ENCODE measurements at places on chromosomes 1 and 21.
A peak's percentile ranks its signal among the peaks of the same experiment; 100 is the strongest.

- DNase-seq: no peak
Measured at GRCh38 chr21:29382030-29382654, 83.4 kb downstream of the BACH1 start.

- DNase-seq: no peak
Measured at GRCh38 chr1:226939438-226940028, 561 bp upstream of the COQ8A start.

DNA sequence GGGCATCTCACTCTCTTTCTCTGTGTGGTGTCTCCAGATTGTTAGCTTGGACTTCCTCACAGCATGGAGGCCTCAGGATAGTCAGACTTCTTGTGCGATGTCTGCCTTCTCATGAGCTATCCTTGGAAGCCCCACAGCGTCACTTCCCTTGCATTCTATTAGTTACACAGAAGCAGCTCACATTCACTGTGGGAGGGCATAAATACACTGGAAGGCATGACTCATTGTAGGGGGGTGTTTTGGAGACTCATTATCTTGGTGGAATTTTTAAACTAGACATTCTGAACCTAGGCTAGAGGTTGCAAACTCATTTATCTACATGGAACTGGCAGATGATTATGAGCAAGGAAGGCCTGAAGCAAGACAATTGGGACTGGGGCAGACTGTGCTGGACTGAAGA, 21.4 kb upstream of the FASLG start:
- DNase-seq: no peak

GRCh38 chr21:46196733-46197132, 12.5 kb upstream of the SPATC1L start:
- DNase-seq: no peak

GRCh38 chr1:47578721-47579419, 141.0 kb downstream of the FOXD2 start:
- DNase-seq: no peak

DNA sequence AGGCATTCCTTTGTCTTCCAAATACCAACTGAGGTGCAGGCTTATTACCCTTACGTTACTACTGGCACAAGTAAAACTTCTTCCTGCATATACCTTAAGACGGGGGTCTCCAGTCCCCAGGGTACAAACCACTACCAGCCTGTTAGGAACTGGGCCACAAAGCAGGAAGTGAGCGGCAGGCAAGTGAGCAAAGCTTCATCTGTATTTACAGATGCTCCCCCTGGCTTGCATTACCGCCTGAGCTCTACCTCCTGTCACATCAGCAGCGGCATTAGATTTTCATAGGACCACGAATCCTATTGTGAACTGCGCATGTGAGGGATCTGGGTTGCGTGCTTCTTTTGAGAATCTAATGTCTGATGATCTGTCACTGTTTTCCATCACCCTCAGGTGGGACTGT, 113.1 kb downstream of the SLC45A1 start:
- DNase-seq: no peak

DNA sequence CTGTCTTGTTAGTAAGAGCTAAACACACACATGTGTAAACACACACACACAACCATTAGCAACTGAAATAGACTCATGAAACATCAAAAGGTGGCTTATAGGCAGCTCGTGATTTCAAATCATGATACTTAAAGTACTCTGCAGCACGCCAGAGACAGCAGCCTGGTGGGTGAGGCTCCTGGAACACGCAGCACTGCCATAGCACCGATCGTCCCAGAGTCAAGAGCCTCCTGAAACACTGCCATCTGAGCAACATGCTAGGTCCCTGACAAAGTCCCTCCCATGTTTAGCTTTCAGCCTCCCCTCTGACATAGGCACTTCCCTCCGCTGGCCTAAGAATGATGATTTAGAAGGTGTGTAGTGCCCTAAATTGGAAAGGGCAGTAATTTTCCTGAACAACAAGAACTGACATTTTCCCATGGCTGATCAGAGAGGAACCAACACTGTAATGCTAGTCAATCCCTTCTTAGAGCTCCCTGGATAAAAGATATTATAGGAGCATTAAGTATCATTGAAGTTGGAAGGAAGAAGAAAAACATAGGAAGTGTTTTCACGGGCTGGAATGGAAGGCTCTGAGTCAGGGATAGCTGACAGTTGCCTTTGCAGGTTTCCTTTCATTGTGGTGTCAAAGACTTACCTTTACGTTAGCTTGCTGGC, 14.1 kb upstream of the DPT start:
- no peak for DNase-seq

DNA sequence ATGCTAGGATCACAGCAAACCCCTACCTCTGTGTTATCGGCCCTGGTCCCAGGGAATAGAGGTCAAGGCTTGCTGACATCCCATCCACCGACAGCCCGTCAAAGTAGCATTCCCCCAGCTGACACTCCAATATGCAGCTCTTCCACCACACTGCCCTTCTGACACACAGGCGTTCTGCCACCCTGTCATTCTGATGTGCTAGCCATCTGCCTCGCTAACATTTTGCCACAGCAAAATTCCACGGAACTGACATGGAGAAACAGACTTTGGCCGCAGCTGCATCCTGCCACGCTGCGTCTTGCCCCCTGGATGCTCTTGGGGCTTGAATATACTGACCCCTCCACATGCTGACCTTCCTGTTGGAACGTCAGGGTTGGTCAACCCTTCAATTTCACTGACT, 163.2 kb upstream of the CSF3R start:
- DNase-seq: no peak

DNA sequence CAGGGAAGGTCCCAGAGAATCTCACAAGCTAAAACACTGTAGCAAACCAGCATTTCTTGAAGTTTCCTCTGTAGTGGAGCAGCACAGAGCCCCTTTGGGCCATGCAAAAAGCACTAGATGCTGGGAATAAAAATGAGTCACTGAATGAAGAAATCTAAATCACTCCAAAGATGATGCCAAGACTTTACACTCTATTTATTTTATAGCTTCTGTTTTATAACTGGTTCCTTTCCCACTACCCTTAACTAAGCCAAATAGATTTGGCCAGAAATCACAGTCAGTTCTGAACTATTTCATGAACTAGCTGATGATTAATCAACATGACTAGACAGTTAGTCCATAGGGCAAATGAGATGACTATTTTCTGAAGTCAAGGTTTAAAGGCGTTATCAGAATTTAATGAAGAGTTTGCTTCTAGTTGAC, 89.5 kb downstream of the SCMH1 start:
- no peak for DNase-seq

DNA sequence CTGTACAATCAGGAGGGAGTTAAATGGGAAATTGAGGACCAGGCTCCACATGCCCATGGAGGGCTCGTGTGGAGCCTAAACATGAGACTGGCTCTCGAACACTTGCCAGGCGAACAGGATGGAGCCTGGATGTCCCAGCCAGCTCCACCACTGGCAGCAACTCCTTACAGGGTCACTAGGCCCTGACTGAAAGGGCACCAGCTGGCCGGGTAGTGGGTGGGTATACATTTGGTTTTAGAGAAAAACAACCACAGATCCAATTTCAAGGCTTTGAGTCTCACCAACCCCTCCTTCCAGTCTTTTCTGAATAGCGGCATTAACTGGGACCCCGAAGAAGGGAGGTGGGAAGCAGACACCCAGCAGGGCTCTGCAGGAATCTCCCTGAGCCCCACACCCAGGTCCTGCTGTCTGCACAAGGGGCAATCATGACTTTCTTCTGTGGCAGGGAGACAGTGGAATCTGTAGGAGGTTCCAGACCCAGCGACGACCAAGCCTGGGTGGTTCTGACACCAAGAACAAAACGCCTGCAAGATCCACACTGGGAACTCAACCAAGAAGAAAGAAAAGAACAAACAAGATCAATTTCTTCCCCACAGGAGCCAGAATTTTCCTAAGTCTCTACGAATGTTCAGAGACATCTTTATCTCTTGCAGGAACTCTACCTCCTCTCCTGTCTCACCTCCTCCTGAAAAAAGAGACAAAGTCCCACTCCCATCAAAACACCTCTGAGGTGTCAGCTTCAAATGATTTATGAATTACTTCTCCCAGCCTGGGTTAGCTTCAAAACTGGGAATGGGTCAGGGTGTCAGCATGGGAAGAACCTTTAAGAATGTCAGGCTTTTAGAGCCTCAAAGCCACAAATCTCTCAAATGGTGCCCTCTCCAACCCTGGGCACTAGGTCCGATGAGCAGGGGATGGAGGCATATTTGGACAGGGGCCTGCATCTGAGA, 26.5 kb upstream of the SRP9 start:
- no peak for DNase-seq

GRCh38 chr21:34936883-34937563, 112.1 kb downstream of the RUNX1 start:
- DNase-seq: no peak

DNA sequence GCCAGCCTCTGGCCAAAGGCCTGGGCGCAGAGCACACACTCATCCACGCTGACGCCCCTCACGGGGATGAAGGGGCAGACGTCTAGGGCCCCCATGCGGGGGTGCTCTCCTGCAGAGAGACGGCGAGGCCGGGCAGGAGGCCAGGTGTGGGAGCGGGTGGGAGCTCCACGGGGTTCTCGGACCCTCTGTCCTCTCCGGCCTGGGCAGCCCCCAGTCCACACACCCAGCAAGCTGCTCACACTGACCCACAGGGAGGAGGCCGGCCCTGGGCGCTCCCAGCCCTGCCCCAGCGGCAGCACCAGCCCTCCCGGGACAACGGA, 2.5 kb downstream of the FTCD start:
- no peak for DNase-seq

DNA sequence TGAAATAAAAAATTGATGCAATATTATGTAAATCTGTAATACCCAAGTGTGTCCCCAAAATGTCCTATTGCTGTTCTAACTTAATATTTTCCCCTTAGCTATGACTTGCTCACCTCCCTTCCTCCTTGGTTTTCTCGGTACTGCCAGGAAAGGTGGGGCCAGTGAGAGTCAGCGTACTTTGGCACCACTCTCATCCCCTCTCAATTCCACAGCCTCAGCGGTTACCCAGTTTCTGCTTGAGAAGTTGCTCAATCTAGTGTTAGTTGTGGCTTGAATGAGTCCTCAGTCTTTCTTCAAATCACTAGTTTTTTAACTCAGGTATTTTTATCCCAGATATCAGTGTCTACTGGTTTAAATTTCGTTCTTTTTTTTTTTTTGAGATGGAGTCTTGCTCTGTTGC, 32.3 kb downstream of the BCAS2 start:
- DNase-seq: no peak

- no peak for DNase-seq
Measured at GRCh38 chr1:33350611-33351280, 29.8 kb upstream of the A3GALT2 start.

- no peak for DNase-seq
Measured at GRCh38 chr21:14245711-14246110, 29.8 kb downstream of the RBM11 start.

DNA sequence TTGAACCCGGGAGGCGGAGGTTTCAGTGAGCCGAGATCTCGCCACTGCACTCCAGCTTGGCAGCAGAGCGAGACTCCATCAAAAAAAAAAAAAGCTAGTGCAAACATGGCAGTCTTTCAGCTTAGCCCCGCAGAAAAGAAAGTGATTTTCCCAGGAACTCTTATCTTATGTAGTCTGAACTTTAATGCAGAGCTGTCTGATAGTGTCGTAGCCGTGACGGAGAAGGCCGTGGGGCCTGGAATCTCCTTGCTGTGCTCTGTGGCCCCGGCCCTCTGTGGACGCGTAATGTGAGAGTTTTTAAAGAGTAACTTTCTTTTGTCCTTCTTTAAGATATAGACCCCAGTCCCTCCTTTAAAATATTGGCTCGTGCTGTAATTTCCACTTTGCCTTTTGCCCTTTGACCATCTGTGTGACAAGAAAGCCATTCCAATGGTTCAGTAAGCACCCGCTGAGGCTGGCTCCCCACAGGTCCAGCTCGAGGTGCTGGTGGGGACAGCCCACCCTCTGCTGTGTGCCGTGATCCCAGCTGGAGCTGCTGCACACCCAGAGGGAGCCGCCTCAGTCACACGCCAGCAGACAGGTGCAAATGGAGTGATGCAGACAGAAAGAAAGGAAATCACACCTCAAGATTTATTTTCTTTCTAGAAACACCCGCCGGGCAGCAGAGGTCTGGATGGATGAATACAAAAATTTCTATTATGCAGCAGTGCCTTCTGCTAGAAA, 164.0 kb downstream of the PGBD5 start:
- DNase-seq: no peak

DNA sequence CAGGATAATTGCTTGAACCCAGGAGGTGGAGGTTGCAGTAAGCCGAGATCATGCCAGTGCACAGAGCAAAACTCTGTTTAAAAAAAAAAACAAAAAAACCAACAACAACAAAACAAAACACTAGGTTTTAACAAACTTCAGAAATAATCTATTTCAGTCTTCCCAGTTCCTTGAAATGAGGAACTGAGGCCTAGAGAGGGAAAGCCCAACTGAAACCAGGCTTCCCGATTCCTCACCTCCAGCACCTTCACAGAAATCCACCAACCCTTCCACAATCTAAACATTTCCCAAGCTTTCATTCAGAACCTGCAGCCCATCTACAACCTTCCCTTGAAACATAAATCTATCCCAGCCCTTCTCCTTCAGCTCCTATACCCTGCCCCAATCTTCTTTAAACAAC, 612 bp upstream of the CD52 start:
- DNase-seq: no peak

GRCh38 chr1:177710696-177711620, 258.9 kb downstream of the SEC16B start:
- DNase-seq: no peak

DNA sequence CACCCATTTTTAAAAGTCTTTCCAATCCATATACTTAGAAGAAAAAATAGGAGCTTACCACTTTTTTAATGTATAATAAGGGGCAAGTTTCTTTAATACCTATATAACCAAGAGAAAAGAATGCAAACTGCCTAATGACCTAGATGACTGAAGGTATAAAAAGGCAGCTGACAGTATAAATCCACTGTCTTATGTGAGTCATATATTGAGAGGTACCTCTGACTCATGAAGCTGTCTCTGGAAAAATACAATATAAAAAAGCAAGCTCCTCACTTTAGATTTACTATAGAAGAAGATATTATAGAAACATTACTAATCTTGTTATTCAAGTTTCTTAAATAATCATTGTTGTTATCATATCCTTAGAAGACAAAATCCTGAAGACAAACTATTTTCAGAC, 144.2 kb downstream of the VAV3 start:
- no peak for DNase-seq

GRCh38 chr1:46131712-46132528, 509 bp downstream of the PIK3R3 start:
- peak; percentile 75 for DNase-seq

- no peak for DNase-seq
Measured at GRCh38 chr1:28756846-28757245, 20.1 kb downstream of the YTHDF2 start.

GRCh38 chr1:222521299-222522104, 26.4 kb downstream of the HHIPL2 start:
- DNase-seq: no peak

DNA sequence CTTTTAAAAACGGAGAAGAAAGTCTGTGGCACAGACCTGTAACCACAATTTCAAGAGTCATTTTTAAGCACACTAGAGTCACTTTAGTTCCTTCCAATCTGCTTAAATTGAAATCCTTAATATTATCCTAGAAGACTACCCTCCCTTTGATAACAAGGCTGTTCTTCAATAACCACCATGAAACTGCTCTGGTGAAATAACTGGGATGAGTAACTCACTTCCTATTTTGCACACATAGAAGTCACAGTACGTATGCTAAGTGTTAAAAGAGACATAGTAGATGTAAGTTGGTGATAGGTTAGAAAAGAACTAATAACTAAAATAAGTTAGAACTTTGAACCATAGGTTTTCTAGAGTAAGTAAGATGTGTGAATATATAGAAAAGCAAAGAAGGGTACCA, 107.8 kb downstream of the NME7 start:
- DNase-seq: no peak
